ENCODE measurements at places on chromosomes 6 and 20. TPM values are rescaled to one million over a fixed set of nuclear protein-coding genes. Genes with fewer than 3 reads are reported as not detected.

GRCh38 chr6:124432620-124433019, 529.6 kb upstream of the RNF217 start:
- no peaks in the 10 kb centered on the region for H3K27me3 ChIP-seq
- H3K4me1 ChIP-seq, result no peaks in the 10 kb centered on the region
- no peak for DNase-seq
- no peaks in the 10 kb centered on the region for H3K36me3 ChIP-seq
- H3K4me3 ChIP-seq, result no peak overlapping the region

GRCh38 chr6:150208611-150209352, 65.9 kb downstream of the PPP1R14C start:
- no peaks in the 10 kb centered on the region for H3K27me3 ChIP-seq
- H3K4me3 ChIP-seq, result no peak overlapping the region
- no peak for DNase-seq
- no peaks in the 10 kb centered on the region for H3K36me3 ChIP-seq

The PRRT1 gene
- total RNA-seq, result 3.6 TPM

- H3K4me1 ChIP-seq, result no peaks in the 10 kb centered on the region
- H3K36me3 ChIP-seq, result no peaks in the 10 kb centered on the region
- no peak for DNase-seq
Observed at GRCh38 chr20:4546786-4547185, 174.9 kb upstream of the PRND start.

GRCh38 chr20:44224637-44225036, 14.1 kb upstream of the OSER1 start:
- H3K4me3 ChIP-seq, result no peak overlapping the region
- DNase-seq, result no peak
- H3K4me1 ChIP-seq, result no peaks in the 10 kb centered on the region
- no peak overlapping the region for H3K27ac ChIP-seq
- no peaks in the 10 kb centered on the region for H3K27me3 ChIP-seq

The PLA2G7 gene
- total RNA-seq, result 1.8 TPM

DNA sequence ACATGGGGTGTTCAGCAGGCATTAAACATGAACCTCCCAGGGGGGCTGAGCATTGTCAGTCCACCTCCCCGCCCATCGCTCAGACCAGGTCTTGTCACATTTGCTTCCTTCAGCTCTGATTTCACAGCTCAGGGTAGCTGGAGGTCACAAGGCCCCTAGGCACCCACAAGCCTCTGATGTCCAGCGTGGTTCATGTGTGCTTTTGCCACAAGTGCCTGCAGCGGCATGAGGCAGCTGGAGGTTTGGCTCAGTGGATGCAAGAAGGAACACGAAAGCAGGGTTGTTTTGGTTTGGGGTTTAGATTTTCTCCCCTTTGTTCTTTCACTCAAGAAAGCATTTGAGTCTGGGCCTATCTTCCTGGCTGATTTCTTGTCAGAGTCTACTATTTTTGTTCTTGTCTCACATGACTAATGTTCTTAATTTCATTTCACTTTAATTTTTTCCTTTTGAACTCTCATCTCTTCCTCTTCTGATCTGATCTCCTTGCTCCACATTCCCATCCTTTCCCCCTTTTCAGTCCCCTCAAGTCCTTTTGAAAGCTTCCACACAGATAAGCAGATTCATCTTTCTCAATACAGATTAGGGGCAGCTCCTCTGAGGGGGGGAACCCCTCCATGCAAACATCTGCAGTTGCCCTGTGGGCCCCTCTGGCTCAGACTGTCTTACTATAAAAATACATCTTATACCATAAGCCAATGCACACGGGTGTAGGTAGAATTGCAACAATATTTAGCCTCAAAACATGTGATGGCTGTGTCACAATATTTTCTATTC, 68.1 kb upstream of the CEP85L start:
- H3K27me3 ChIP-seq, result no peaks in the 10 kb centered on the region
- no peak overlapping the region for H3K27ac ChIP-seq
- no peaks in the 10 kb centered on the region for H3K36me3 ChIP-seq
- no peak overlapping the region for H3K4me3 ChIP-seq

Measured in aorta (tissue), 5 donors.